ENCODE measurements at places on chromosomes 16 and 17.

DNA sequence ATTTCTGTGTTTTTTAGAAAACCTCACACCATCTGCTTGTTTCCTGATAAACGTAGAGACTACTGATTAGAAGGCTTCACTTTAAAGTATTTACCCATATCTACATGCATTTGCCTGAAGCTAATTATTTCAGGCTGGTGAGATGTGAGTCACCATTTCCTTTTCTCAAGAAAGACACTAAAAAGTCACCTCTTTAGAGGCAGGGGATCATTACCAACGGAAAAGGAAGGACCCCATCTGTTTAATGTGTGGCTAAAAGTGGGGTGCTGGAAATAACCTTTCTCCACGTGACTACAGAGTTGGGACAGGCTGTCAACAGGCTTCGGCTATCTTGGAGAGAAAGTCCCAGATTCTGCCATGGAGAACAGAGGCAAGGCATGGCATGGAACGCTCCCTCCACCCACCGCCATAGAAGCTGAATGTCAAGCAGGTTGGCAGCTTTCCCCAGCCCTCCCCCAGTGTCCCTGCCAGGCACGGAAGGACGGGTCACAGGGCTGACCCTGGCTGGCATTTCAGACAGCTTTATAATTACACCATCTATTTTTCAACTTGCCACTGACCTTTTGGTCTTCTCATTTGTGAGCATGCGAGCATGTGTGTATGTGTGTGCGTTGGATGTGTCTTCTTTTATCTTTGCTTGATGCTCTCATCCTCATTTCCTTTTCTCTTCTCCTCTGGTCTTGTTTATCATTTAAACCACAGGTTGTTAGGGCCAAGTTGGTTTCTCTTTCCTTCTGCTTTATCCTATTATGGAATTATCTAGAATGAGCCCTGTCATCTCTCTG lies 157.0 kb downstream of the CPPED1 start:
- DNase-seq: no peak

DNA sequence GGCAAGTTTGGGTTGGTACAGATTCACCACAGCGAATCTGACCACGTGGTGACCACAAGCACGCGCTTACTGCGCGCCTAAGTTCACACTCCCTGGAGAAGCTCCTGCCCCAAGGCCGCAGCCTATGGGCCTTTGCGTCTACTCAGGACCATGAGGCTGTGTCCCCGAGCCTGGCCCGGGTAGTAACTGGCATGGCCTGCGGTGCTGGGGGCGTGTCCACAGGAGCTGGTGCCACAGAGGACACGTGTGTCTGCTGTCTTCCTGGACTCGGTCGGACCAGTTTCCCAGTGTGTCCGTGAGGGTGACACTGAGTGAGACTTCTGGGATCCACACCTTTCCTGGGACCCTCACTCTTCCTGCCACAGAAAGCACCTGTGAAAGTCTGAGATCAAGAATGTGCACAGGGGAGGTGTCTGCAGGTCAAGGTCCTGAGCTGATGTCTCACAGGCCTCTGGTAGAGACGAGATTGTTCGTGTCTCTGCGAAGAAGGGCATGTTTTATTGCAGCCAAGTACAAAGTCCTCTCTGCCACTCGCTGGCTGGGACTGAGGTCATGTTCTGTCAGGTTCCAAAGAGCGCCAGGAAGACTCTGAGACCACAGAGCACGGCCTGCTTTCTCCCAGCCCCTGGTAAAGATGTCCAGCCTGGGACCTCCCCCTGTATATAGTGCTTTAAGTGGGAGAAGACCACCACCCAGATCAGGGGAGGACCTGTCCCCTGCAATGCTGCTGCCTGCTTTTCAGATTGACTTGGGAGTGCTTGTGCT lies 25.2 kb upstream of the CAPN15 start:
- DNase-seq: no peak

- no peak for DNase-seq
These were observed 653.2 kb downstream of the HS3ST4 start for GRCh38 chr16:26344976-26345375.

GRCh38 chr17:47905221-47905733 lies 9.2 kb downstream of the SP2 start:
- no peak for DNase-seq

All from stimulated activated CD8-positive, alpha-beta memory T cell treated with anti-CD3 and anti-CD28 coated beads, Interleukin-12 subunit alpha, Interleukin-12 subunit beta, amount 100 ng/mL, for 1 hour (primary cell).